ENCODE measurements at places on chromosomes 2 and 18.

DNA sequence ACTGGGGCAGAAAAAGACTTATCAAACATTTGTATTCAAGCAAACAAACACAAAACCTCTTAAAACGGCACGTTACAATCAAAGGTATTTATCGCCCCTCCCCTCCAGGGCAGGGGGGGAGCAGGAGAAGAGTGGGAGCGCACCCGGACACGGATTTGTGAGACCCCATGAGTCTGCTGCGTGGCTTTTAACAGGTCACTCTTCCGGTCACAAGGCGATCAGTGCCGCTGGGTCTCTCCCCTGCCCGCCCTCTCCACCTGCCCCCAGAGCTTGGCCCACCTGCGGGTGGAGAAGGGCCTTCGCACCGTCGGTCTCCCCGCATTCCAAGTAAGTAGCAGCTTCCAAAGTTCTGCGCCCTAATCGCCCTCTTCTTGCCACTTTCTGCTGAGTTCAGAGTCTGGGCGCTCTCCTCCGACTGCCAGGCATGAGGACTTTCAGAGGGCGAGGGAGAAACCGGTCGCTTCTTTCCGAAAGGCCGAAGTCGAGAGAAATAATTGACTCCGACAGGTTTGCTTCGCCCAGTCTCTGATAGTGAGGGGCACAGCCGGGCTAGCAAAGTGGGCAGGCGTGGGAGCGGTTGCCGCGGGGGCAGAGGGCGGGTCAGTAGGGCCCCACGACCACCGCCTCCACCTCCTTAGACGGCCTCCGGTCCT, 800 bp downstream of the RPRM start:
- no peak for DNase-seq

- DNase-seq = no peak
Observed at GRCh38 chr2:228417526-228417925, 236.0 kb upstream of the SPHKAP start.

GRCh38 chr2:68086166-68086565, 23.4 kb upstream of the C1D start:
- no peak for DNase-seq

- DNase-seq = no peak
Observed at GRCh38 chr2:168521053-168521741, 65.1 kb downstream of the CERS6 start.

GRCh38 chr2:170322140-170322766, 144.3 kb downstream of the MYO3B start:
- DNase-seq = no peak

DNA sequence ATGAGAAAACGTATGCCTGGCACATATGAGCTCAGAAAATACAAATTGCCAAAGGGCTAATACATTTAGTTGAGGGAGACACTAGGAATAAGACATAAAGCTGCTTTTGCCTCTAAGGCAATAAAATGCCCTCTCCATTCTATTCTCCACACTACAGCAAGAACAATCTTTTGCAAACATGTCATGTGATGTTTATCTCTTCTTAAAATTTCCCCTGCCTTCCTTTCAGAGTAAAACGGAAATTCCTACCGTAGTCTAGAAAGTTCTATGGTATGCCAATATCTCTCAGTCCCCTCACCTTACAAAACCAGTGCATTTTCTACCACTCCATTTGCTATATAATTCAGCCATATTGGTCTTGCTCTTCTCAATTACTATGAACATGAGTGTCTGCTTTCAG, 33.1 kb downstream of the C18orf54 start:
- no peak for DNase-seq

GRCh38 chr2:130799295-130799694, 37.4 kb upstream of the ARHGEF4 start:
- DNase-seq = no peak

All from activated CD4-positive, alpha-beta T cell treated with anti-CD3 and anti-CD28 coated beads for 4 hours (primary cell).